ENCODE measurements at places on chromosomes 12 and 14. TPM values are rescaled to one million over a fixed set of nuclear protein-coding genes. Genes with fewer than 3 reads are reported as not detected.

RD3L gene
- total RNA-seq: not detected

JAG2 gene
- total RNA-seq: 43.7 TPM

- DNase-seq: no peak
- H3K4me1 ChIP-seq: peaks cover 4% of the 10 kb centered on the region
- H3K4me3 ChIP-seq: no peak overlapping the region
- peaks cover 12% of the 10 kb centered on the region for H3K27me3 ChIP-seq
- no peak overlapping the region for H3K27ac ChIP-seq
Observed at GRCh38 chr12:53700567-53700966, 24.7 kb upstream of the ATP5MC2 start.

GRCh38 chr14:34537677-34538009, 1.9 kb downstream of the EAPP start:
- peaks cover 5% of the 10 kb centered on the region for H3K36me3 ChIP-seq
- H3K4me3 ChIP-seq: no peak overlapping the region
- DNase-seq: no peak
- H3K27me3 ChIP-seq: no peaks in the 10 kb centered on the region

DNA sequence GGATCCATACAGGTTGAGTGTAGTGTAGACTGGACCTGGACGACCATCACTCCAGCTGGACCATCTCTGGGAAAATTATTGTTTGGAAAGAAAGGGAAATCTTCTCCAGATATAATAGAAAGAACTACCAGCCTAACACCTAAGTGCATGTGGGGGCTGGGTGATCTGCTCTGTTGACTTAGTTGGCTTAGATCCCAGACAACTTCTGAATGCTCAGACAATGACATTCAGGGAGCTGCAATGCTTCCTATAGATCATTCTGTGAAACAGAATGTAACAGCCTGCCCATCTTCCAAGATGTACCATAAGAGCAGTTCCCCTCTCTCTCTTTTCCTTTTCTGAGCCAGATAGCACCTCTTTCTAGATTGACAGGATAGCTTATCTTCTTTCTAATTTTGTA, 572.8 kb upstream of the STXBP6 start:
- H3K36me3 ChIP-seq: no peaks in the 10 kb centered on the region
- H3K27me3 ChIP-seq: no peaks in the 10 kb centered on the region
- no peaks in the 10 kb centered on the region for H3K4me1 ChIP-seq
- DNase-seq: no peak

DNA sequence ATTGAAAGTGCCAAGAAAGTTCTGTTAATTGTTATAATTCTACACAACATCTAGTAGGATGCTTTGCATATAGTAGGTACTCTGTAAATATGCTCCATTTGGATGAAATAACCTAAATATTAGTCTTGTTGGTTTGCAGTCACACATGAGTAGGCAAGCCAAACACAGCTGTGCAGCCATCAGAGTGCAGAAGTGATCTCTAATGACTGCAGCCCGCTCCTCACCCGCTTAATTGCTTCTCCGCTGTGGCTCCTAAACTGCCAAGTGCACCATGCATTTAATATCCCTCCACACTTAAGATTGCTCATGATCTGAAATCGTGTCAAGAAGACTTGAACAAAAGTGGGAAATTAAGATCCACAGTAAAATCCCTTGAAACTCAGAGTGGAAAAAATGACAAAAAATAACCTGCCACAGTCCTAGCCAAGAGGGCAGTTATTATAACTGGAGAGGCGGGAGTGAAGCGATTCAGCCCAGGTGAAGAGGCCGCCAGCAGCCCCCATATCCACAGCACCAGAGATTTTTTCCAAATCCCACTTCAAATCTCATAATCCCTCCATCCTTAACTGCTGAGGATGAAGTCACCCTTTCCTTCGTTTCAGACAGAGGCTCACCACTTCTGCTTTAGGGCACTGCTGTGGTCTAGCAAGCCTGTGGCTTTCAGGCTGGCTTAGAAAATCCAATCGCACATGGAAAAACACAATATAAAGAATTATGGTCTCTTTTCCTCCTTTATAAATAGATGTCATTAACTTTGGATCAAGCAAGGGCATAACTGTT, 69.5 kb downstream of the TMEM30B start:
- no peaks in the 10 kb centered on the region for H3K4me1 ChIP-seq
- no peak for DNase-seq
- no peaks in the 10 kb centered on the region for H3K27me3 ChIP-seq

DNA sequence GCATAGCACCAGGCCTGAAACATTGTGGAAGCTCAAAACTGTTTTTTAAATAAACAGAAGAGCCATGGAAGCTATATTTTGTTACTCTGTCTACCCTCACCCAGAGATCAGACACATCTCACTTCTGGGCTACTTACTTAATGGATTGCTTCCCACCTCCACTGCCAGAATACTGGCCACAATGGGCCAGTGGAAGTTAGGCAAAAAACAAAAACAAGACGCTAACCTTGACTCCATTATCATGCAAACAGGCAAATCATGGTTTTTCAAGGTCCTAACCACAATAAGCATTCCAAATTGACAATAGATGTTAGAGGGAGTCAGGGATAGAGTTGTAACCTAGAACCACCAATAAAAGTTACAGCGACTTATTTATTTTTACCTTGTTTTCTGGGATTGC, 52.7 kb upstream of the PTCSC3 start:
- DNase-seq: no peak
- H3K4me3 ChIP-seq: no peak overlapping the region
- no peaks in the 10 kb centered on the region for H3K36me3 ChIP-seq
- no peaks in the 10 kb centered on the region for H3K27me3 ChIP-seq
- no peaks in the 10 kb centered on the region for H3K4me1 ChIP-seq

GRCh38 chr14:95562892-95563685, 28.2 kb downstream of the GLRX5 start:
- DNase-seq: no peak
- no peaks in the 10 kb centered on the region for H3K4me1 ChIP-seq

DNA sequence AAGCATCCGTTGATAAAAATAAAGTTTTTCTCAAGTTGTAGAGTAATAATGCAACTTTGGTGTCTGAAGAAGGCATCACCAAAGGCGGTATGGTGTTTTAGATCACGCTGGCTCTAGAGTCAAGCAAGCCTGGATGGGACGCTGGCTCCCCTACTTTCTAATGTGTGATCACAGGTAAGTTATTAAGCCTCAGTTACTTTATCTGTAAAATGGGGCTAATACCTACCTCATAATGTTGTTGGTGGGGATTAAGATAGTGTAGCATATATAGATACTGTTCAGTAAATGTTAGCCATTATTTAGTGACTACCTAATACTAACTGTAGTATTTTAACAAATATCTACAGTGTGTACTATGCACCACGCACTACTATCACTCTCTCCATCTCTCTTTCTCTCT, 45.8 kb downstream of the SLC38A1 start:
- no peak overlapping the region for H3K27ac ChIP-seq
- peaks cover 22% of the 10 kb centered on the region for H3K36me3 ChIP-seq
- no peaks in the 10 kb centered on the region for H3K27me3 ChIP-seq
- H3K4me1 ChIP-seq: peaks cover 7% of the 10 kb centered on the region
- DNase-seq: no peak

Measured in Panc1 (cell line).